ENCODE measurements at places on chromosomes 2 and 18.

DNA sequence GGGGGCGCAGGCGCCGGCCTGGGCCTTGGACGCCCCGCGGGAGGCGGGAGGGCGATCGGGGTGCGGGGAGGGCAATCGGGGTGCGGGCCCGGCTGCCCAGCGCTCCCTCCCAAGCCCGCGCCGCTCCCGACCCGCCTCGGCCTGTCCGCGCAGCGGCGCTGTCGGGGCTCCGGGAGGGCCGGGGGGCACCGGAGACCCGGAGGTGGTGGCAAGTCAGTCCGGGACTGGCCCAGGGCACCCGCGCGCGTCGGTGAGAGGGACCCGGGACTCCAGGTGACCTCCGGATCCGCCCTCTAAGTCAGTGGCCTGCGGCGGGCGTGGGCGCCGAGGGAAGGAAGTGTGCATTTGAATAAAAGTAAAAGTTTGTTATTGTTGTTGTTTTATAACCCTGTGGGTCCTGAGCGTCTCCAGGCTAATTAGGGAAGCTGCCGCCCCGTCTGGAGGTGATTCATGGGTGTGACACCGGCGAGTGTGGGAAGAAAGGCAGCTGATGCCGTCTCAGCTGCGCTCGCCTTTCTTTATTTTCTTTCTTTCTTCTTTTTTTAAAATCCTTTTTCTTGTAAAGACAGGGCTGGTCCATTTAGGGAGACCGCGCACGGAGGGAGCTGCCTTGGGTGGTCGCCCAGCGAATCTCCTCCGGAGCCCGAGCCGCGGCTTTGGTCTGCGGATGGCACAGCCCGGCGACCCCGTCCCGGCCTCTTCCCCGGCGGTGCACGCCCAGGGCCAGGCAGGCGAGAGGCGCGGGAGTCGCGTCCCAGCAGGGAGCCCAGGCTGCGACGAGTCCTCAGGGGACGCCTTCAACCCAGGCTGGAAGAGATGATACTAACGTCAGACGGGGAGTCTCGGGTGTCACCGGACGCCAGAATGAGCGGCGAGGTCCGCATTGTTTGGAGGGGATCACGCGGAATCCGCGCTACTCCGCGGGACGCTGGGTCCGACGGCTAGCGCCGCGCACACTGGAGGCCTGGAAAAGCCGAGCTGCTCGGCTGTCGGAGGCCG is 627 bp upstream of the CRACDL start:
- peak; percentile 55 for DNase-seq

DNA sequence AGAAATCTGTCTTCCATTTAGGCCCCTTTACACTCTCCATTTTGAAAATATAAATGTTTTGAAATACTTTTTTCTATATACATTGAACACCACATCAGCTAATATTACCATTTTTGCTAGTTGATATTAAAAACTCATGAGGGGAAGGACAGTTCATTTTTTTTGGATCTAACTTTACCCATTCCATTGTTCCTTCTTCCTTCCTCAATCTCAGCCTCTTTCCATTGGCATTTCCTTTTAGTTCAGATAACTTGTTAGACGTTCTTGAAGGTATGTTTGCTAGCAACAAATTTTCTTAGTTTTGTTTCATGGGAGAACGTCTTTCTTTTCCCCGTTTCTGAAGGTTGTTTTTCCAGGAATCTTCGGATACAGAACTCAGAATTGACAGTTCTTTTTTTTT is 759.0 kb downstream of the SOCS6 start:
- no peak for DNase-seq

GRCh38 chr18:799943-800342 is 12.1 kb downstream of the YES1 start:
- DNase-seq, result no peak

GRCh38 chr2:157443795-157444640 is at the start of gene CYTIP:
CYTIP (minus strand) TSS chr2:157444089; CDS start chr2:157444020, 69 bp downstream.
- DNase-seq, result no peak

GRCh38 chr2:29627279-29627711 is 294.1 kb downstream of the ALK start:
- DNase-seq, result no peak

GRCh38 chr2:104654811-104655210 is 199.1 kb upstream of the POU3F3 start:
- no peak for DNase-seq

DNA sequence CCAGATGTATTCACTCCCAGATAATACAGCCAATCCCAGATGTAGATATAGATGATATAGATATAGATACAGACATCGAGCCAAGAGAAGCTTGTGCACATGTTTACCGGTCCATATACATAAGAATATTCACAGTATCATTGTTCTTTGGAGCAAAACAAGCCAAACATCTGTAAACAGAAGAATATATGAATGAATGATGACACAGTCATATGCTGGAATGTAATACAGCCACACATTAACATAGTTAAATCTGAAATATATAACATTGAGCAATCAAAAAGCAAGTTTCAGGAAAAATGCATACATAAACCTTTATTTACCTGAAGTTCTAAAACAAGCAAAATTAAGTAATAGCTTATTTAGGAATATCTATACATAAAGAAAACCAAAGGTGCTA is 182.5 kb downstream of the TXNL1 start:
- no peak for DNase-seq

- no peak for DNase-seq
These were observed 34.6 kb downstream of the MBP start for GRCh38 chr18:77098029-77098428.

DNA sequence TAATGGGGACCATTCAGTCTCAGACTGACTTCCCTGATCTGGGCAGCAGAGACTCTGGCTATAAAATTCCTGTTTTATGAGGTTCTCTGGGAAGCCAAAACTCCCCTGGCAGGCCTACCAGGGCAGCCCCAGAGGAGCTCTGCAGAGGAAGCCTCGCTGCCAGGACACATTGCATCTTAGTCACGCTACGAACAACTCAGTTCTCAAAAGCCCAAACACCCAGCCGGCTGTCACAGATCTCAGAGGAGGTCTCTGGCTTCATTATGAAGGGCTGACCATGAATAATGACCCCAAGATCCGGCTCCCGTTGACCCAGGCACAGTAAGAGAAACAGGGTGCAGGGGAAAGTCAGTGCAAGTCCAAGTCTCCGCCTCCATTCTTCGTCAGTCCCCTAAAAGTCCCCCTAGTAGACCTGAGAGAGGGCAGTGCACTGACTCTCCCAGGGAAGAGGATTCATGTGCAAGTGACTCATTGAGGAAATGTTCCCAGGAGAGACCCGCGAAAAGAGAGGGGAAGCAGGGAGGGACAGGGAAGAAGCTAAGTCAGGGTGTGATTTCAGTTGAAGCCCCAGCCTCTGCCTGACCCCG is 212.3 kb downstream of the CYP26B1 start:
- DNase-seq, result peak; percentile 2

DNA sequence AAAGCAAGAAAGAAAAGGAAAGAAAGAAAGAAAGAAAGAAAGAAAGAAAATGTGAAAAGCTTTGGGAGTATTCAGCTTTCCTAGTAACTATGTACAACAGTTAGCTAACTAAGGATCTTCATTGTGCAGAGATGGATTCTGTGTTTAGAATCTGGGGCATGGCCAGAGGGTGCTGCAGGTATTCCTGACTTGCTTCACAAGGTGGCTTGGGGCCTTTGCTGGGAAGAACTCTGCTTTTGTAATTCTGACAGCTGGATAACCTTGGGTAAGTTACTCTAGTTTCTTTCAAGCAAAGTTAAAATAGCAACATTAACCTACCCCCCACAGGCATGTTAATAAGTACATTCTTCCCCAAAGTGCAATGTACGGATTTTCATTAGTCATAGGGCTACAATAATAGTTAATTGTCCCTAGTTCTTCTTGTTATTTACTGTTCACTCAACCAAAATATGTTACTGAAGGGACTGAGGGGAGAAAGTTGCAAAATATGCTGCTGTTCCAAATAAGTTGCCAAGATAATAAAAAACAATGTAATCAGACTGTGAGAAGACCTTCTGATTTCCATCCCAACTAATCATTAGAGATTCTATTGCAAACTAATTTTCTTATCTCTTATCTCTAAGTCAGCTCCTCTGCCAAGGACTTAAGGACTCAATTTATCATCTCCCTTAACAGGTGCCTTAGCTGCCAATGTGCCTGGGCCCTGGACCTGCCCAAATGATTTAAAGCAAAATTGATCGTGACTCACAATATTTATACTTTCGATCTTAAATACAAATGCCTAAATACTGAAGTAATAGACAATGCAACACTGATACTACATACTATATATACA is 50.3 kb downstream of the SERPINB8 start:
- no peak for DNase-seq

GRCh38 chr18:50008306-50008705 is 186.6 kb downstream of the MYO5B start:
- DNase-seq, result no peak

- DNase-seq, result no peak
These were observed 57.8 kb upstream of the TXNDC2 start for GRCh38 chr18:9827793-9828505.

DNA sequence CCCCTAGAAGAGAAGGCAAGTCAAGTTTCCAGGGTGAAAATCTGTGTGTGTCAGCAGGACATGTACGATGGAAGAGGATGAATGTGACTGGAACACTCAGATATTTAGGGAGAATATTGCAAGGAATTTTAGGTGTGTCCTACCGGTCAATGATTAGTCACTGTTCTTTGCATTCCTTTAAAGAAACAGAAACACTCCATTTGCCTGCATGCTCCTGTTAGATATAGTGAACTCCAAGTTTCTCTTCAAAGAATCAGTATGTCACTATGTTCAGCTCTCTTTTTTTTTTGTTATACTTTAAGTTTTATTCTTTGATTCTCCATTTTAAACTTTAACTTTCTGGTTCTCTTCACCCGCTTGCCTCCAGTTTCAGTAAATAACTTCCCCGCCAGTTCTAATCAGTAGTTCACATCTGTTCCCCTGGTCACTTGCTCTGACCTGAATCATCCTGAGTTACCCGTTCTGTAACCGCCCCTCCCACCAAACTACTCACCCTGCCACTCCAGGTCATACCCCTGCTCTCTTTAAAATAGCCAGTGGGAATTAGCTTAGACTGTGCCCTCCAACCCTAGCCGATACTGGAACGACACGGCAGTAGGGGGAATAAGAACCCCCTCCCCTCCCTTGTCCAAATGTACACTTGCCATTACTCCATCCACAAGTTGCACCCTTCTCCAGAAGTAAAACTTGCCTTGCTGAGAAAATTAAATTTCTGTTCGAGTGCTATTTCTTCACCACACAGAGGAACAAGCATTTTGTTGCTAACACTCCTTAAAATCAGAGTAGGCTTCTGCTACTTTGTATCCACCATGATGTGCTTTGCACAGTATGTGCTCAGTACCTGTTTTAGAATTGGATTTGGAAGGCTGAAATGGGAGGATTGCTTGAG is 268.4 kb downstream of the METTL4 start:
- DNase-seq, result no peak

- DNase-seq, result no peak
These were observed 5.7 kb upstream of the KLHL30 start for GRCh38 chr2:238132463-238133450.

GRCh38 chr2:207750345-207750744 is 19.4 kb downstream of the FZD5 start:
- DNase-seq, result no peak

DNA sequence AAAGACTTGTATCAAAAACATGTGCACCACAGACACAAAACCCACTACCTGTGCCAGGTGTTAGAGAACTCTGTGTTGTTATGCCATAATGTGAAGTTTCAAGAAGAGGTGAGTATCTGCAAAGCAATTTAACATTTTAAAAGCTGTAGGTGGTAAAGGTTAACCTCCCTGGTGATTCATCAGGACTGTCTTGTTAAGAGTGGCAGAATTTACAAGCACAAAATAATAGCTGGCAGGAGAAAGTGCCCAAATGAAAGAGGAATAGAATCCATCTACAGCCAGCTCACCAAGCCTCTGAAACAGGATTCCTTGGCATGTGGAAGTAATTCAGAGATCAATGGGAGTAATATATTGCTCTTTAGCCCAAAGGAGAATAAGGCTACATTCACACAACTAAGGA is 230.7 kb downstream of the AFF3 start:
- no peak for DNase-seq

DNA sequence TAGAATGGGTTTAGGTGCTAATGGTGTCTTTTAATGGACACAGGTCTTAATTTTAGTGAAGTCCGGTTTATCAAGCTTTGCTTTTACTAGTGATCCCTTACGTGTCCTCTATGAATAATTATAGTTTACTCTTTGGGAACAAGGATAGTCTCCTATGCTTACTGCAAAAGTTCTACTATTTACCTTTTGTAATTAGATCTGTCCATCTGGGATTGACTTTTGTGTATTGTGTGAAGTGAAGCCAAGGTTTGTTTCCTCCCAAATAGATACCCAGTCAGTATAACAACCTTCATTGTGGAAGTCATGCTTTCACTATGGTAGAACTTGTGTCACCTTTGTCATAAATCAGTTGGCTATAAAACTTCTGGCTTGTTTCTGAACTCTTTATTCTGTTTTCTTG is 740.9 kb upstream of the CRIM1 start:
- DNase-seq, result no peak

GRCh38 chr18:59671551-59671950 is 25.7 kb downstream of the CCBE1 start:
- no peak for DNase-seq

DNA sequence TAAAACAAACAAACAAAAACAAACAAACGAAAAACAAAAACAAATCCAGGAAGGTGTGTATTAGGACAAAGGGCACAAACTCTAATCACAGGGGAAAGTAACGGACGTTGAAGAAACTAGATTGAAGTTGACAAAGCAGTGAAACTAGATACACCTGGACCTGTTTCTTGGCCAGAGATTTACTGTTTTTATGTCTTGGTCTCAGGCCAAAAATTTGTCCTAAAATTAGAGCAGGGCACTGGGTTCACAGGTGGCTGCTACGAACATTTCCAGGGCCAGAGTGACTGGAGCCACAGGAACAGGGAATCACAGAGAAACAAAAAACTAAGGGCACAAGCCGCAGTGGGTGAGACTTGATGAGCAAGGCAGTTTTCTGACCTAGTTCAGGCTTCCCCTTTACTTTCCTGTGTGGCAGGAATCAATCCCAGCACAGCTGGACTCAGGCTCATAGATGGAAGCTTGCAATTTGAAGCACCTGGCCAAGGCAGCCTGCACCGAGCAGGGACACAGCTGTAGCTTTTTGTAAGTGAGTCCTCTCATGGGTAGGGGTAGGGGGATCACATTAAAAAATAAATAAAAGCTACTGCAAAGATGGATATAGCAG is 329.4 kb downstream of the DLGAP1 start:
- DNase-seq, result no peak

- no peak for DNase-seq
These were observed 206.1 kb upstream of the SETBP1 start for GRCh38 chr18:44474591-44474990.

- no peak for DNase-seq
These were observed 116.8 kb downstream of the SPTBN1 start for GRCh38 chr2:54572636-54573536.

GRCh38 chr2:199922856-199923255 is 11.8 kb downstream of the C2orf69 start:
- no peak for DNase-seq

- DNase-seq, result no peak
These were observed 117.4 kb downstream of the STPG4 start for GRCh38 chr2:47037678-47038077.

All from HEK293T (cell line).